Activated T-helper 17 cell treated with anti-CD3 and anti-CD28 coated beads, Interleukin-2, amount 50 U/mL, for 72 hours (primary cell): ENCODE measurements at places on chromosomes 13 and 19.
A peak's percentile ranks its signal among the peaks of the same experiment; 100 is the strongest.

DNA sequence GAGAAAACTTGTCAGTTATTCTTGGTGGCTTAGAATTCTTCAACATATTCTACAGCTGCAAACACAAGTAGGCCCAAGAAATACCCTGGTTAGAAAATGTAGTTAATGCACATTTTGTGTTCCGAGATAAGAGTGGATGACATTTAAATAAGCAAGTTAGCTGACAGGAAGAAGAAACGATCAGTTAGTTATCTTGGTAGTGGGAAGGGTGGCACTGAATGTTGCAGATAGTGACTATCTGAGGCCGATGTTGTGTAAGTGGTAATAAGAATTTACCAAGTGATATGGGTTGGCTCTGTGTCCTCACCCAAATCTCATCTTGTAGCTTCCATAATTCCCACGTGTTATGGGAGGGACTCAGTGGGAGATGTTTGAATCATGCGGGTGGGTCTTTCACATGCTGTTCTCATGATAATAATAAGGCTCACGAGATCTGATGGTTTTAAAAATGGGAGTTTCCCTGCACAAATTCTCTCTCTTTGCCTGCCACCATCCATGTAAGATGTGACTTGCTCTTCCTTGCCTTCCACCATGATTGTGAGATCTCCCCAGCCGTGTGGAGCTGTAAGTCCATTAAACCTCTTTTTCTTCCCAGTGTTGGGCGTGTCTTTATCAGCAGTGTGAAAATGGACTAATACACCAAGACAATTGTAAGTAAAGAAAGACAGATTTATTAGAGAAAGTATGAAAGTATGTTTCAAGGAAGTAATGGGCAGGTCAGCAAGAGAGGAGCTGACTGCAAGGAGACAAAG is 10.9 kb upstream of the AKAP11 start:
- ATAC-seq, result no peak

DNA sequence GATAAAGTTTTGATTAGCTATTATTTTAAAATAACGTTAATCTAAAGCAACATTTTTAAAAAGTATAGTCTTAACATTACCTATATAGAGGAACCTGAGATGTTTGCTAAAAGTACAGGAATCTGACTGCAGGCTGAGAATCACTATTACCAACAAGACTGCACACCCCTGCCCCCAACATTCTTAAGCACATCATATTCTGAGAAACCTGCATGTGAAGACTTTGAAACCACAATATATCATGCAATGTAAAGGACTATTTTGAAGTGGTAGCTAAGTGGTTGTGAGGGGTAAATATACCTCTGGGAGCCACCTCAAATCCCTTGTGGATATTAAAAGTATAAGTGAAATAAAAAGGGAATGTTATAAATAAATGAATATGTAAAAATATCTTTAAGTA is 119.0 kb upstream of the KLF12 start:
- no peak for ATAC-seq

- ATAC-seq, result no peak
Measured at GRCh38 chr13:42571895-42572294, 2.1 kb upstream of the TNFSF11 start.

- ATAC-seq, result no peak
Measured at GRCh38 chr13:110424569-110425443, 117.7 kb downstream of the COL4A2 start.

- ATAC-seq, result no peak
Measured at GRCh38 chr13:36767276-36767675, 51.7 kb upstream of the RFXAP start.

GRCh38 chr13:29125191-29125933 is 305.2 kb downstream of the MTUS2 start:
- ATAC-seq, result peak; percentile 90

- peak; percentile 91 for ATAC-seq
Measured at GRCh38 chr19:19488875-19489690, 26.3 kb downstream of the TSSK6 start.

DNA sequence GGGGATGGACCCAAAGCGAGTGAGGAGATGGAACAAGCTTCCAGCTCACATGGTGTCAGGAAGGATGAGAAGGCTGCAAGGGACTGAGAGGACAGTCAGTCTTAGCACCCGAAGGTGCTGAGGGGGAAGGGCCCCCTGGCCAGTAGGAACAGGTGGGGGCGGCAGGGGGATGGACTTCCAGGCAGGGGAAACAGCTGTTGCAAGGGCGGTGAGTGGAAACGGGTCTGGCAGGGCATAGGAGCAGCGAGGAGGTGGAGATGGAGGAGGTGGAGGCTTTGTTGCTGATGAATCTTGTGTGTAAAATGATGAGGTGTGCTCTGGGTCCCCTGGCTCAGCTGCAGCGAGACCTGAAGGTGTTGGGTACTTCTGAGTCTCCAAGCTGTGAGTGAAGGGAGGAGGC is 1.2 kb downstream of the MAP1S start:
- ATAC-seq, result no peak

GRCh38 chr19:21138130-21138529 is 3.7 kb upstream of the ZNF431 start:
- no peak for ATAC-seq

DNA sequence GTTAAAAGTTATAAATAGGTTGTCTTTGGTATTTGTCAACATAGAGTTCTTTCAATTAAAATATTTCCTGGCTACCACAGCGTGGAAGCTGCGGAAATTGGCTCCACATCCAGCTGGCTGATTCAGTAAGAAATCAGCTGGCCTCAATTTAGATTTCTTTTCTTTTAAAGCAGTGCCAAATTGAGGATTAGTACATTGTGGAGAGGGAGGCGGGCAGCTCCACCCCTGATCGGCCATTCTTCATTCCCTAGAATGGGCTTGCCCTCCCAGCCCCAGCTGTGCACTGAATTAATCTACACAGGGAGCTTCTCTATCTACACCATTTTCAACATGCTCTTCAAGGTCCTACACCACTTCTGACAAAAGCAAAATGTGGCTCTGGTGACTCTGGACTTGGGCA is 624.8 kb downstream of the DACH1 start:
- ATAC-seq, result no peak

- no peak for ATAC-seq
Measured at GRCh38 chr13:41970022-41970421, 9.1 kb upstream of the VWA8 start.

DNA sequence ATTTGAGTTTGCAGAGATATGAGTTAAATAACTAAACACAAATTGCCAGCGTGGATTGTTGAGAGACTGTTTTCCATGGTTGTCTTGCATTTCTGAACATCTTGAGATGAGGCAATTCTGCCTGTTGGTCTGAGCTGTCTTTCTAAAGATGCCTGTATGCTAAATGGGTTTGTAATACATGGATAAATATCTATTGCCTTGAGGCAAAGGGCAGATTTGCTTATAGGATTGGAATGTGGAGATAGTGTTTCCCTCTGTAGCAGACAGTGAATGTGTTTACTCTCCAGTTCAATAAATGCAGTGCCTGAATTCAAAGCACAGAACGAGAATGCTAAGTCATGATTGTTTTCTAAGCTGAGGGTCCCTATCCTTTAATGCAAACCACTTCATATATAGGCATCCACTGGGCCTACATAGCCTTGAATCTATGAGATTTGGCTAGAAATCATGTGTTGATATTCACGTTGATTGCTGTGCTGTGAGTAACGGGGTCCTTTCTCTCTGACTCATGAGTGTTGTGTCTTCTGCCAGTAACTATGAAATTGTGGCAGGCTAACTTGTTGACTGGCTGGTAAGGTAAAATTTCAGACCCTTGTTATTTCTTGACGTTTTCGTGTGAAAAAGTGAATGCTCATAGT is 2554.8 kb downstream of the PCDH9 start:
- no peak for ATAC-seq

- peak; percentile 55 for ATAC-seq
Measured at GRCh38 chr19:19120308-19121231, 17.7 kb downstream of the TMEM161A start.

GRCh38 chr19:40035996-40036395 is 20.0 kb downstream of the ZNF780B start:
- no peak for ATAC-seq

DNA sequence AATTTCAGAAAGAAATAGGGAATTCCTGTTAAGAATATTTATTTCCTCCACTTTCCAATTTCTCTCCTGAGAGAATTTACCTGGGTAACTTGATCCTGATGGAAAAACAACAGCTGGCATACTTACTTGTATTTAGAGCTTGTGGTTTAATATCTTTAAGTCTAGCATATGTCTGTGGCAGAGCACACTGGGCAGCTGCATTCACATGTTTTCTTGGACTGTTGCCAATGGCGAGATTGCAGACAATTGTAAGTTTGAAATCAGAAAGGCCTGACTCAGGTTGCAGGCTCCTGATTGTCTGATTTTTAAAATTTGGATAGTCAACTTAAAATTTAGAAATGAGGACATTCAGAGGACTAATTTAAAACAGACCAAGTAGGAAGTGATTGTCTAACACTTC is 66.9 kb downstream of the NHLRC3 start:
- no peak for ATAC-seq

GRCh38 chr13:98468361-98468760 is 108.5 kb downstream of the STK24 start:
- ATAC-seq, result no peak

DNA sequence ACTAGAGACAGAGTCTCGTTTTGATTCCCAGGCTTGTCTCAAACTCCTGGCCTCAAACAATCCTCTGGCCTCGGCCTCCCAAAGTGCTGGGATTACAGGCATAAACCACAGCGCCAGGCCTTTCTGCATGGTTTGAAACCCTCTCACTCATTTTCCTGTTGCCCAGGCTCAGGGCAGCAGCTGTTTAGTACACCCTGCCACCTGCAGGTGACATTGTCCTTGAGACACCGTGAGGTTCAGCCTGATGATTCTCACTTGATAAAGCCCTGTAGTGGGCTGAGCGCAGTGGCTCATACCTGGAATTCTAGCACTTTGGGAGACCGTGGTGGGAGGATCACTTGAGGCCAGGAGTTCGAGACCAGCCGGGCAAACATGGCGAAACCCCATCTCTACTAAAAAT is 12.5 kb downstream of the IL12RB1 start:
- no peak for ATAC-seq

GRCh38 chr13:28705461-28706083 is 13.2 kb downstream of the SLC46A3 start:
- ATAC-seq, result no peak

- no peak for ATAC-seq
Measured at GRCh38 chr19:57671124-57671895, 2.6 kb downstream of the ZSCAN4 start.

- no peak for ATAC-seq
Measured at GRCh38 chr13:98915981-98916380, 61.9 kb downstream of the DOCK9 start.

DNA sequence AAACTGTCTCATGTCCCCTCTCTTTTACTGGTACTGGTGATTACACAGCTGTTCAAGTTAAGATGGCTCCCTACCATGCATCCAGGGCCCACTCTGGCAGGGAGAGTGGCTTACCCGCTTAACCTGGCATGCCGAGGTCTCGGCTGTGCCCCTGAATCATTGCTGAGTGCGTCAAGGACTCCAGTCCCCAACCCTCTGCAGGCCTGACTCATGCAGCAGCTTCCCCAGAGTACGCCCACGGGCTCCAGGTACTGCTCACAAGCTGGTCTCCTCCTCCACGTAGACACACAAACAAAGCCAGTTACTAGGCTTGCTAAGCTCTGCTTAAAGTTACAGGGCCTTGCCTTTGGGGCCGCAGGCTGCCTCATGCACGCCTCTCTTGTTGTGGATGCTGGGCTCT is 447.4 kb downstream of the COG6 start:
- peak; percentile 85 for ATAC-seq

DNA sequence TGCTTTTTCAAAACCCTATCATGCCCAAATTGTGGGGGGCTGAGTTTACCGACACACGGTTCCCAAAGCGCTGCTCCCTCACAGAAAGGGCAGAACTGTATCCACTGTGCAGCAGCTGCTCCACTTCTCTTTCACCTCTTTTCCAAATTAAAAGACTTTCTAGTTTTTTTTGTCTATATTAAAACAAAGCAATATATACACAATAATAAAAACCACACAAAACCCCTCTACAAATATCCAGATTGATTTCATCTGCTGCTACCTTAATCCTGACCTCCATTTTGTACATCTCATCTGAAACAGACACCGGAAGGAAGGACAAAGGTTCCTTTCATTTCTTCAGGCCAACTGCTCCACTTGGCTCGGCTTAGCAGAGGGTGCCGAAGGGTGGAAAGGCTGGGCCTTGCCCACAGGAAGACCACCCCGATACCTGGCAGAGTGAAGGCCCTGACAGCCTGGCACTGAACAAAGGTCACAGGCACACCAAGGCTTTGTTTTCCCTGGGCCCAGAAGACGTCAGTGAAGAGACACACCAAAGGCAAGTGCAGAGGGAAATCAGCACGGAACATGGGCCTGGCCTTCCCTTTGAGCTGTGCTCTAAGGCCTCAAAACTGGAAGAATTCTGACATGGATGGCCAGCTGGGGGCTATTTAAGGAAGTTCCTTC is 71.6 kb downstream of the LATS2 start:
- no peak for ATAC-seq

GRCh38 chr13:71632206-71632605 is 234.8 kb downstream of the DACH1 start:
- no peak for ATAC-seq

DNA sequence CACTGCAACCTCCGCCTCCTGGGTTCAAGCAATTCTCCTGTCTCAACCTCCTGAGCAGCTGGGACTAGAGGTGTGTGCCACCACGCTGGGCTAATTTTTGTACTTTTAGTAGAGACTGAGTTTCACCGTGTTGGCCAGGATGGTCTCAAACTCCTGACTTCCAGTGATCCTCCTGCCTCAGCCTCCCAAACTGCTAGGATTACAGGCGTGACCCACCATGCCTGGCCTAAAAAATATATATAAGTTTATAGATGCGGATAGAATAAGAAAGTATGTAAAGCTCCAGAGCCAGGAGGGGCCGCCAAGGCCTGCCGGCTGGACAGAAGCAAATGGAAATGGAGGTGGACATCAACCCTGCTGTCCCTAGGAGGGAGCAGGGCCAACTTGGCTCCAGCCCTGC is 66.0 kb downstream of the COL4A1 start:
- no peak for ATAC-seq

GRCh38 chr13:58630794-58631193 is 999.2 kb downstream of the PCDH17 start:
- ATAC-seq, result no peak

- no peak for ATAC-seq
Measured at GRCh38 chr13:73833325-73834070, 300.7 kb downstream of the KLF12 start.

DNA sequence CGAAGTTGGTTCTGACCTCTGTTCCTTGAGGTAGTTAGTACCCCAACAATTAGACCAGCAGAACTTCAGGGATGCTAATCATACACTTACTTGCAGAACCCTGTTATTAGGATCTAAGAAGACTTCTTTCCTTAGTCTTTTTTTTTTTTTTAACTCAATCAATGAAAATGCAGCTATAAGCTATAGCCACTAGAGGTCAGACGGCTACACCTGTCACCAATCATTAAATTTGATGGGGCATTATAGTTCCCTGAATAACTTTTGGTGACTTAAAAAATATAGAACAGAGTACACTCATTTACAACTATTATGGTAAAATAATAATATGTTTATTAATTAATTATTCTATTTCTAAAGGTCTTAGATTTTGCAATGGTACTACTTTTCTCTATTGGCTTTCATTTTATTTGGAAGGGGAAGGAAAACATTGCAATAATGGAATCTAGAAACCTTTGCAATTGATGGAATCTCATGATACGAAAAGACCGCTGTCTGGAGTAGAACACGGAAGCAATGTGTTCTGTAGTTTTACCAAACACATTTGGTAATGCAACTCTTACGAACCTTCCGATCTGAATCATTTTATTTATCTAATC is 483.2 kb downstream of the DIAPH3 start:
- no peak for ATAC-seq

GRCh38 chr19:15529774-15530372 is 21.5 kb downstream of the CYP4F22 start:
- no peak for ATAC-seq
